Thyroid gland (tissue), 4 donors: ENCODE measurements at places on chromosomes 3 and 15. TPM values are rescaled to one million over a fixed set of nuclear protein-coding genes. Genes with fewer than 3 reads are reported as not detected.

Gene GOLGA8O
- total RNA-seq = 2.6 TPM

DNA sequence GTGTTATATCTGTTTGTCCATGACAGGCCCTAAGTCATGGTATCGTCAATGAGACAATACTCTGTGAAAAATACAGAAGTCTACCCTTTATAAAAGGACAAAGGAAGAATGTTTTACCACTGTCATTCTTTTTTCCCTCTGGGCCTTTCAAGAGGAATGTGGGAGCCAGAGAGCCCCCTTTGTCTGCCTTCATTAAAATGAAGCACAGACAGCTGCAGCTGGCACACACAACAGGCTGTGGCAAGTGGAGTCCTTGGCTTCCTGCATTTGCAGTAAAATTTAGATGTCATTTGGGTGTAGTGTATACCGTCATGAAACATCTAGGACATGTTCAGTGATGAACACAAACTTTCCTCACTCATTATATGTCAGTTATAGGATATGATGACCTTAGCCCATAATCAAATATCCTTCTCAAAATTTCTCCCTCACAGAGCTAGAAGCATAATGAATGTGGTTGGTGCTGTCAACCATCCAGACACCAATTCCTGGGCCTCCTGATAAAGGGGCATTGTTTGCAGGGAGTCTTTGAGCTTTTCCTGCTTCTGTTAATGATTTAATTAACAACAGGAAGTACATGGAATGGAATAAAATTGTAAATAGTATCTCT, 76.4 kb downstream of the DHX36 start:
- no peaks in the 10 kb centered on the region for H3K4me1 ChIP-seq
- H3K27me3 ChIP-seq = no peaks in the 10 kb centered on the region
- no peaks in the 10 kb centered on the region for H3K36me3 ChIP-seq
- no peak overlapping the region for H3K4me3 ChIP-seq

GRCh38 chr3:87247430-87247773, 20.3 kb downstream of the CHMP2B start:
- peak overlapping the region; percentile 92 for H3K27ac ChIP-seq
- no peaks in the 10 kb centered on the region for H3K36me3 ChIP-seq
- DNase-seq = no peak
- H3K4me3 ChIP-seq = no peak overlapping the region

Gene VGLL3
- total RNA-seq = 13.9 TPM

Gene IL17RD
- 0.59 TPM for total RNA-seq

- no peak for DNase-seq
- H3K27ac ChIP-seq = no peak overlapping the region
- no peak overlapping the region for H3K4me3 ChIP-seq
- peaks cover 6% of the 10 kb centered on the region for H3K4me1 ChIP-seq
- H3K27me3 ChIP-seq = no peaks in the 10 kb centered on the region
Measured at GRCh38 chr3:37435572-37435971, 261.2 kb upstream of the LRRFIP2 start.

DNA sequence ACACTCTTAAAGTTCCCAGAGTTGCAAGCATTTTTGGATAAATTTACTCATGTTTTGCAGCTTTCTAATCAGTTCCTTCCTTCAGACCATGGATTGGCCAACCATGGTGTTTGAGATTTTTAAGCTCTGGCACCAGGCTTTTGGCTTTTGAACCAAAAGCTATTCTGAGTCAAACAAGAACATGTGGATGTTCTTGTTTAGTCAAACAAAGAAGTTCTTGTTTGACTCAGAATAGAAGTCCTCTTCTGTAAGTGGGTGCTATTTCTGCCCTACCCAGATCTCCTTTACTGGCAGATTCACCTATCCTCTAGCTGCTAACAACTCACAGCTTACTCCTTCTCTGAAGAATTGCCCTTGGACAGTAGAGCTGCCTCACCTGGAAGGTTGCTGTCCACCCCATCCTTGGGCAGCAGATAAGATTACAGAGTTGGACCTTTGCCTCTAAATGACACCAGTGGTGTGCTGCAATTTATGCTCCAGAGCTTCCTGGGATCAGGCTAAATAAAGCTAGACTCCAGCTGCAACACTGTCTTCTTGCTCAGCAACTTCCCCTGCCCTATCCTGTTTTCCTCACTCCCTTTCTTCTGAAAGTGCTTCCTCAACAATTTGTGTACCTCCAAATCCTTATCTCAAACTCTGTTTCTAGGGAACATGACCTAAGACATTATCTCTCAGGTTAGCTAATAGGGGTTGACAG, 65.6 kb downstream of the COL6A6 start:
- H3K4me1 ChIP-seq = peaks cover 15% of the 10 kb centered on the region
- H3K27me3 ChIP-seq = no peaks in the 10 kb centered on the region
- DNase-seq = no peak
- no peaks in the 10 kb centered on the region for H3K36me3 ChIP-seq
- no peak overlapping the region for H3K27ac ChIP-seq

DNA sequence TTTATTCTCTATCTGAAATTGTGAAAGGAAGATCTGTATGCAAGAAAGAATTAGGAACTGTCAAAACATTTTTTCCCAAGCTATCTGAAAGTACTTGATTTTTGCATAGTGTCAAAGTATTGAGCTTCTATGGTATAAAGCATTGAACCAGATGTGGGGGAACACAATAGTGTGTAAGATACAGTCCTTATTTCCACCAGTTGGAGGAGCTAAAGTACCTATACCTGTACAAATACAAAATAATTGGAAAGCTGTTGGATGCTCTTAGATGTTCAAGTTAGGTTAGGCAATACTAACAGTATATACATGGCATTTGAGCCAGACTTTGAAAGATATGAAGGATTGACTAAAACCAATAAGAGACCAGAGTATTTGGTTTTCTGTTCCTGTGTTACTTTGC, 148.4 kb downstream of the B3GALNT1 start:
- no peak for DNase-seq
- H3K4me1 ChIP-seq = no peaks in the 10 kb centered on the region
- H3K36me3 ChIP-seq = no peaks in the 10 kb centered on the region
- no peak overlapping the region for H3K27ac ChIP-seq
- H3K4me3 ChIP-seq = no peak overlapping the region
- no peaks in the 10 kb centered on the region for H3K27me3 ChIP-seq

GRCh38 chr15:90762109-90762508, 45.0 kb downstream of the BLM start:
- no peak overlapping the region for H3K27ac ChIP-seq
- no peaks in the 10 kb centered on the region for H3K4me1 ChIP-seq
- H3K4me3 ChIP-seq = no peak overlapping the region
- DNase-seq = peak; percentile 15

Gene VEPH1
- 3.1 TPM for total RNA-seq

DNA sequence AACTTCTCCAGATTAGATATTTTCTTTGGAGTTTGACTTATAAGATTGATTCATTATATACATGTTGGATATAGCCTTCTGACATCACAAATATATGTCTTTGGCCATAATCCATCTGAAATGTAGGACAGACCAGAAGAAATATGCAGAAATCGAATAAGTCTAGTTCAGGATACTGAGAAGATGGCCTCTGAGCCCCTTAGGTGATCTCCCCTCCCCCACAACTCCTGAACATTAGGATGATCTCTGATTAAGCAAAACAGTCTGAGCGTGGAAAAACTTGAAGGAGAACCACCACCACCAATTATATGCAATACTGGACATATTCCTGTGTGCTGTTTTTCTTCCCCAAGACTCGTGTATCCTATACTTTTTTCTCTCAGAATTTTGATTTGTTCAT, 3.2 kb downstream of the SETD5 start:
- H3K4me3 ChIP-seq = no peak overlapping the region
- peaks cover 49% of the 10 kb centered on the region for H3K4me1 ChIP-seq
- H3K27ac ChIP-seq = peak overlapping the region; percentile 99
- H3K36me3 ChIP-seq = no peaks in the 10 kb centered on the region
- H3K27me3 ChIP-seq = no peaks in the 10 kb centered on the region
- DNase-seq = no peak

Gene TFRC
- 87.7 TPM for total RNA-seq

Gene IQCF5
- total RNA-seq = not detected

GRCh38 chr3:25002052-25002451, 426.0 kb upstream of the RARB start:
- no peaks in the 10 kb centered on the region for H3K4me1 ChIP-seq
- H3K27me3 ChIP-seq = no peaks in the 10 kb centered on the region
- H3K36me3 ChIP-seq = no peaks in the 10 kb centered on the region
- DNase-seq = no peak
- H3K27ac ChIP-seq = no peak overlapping the region
